ENCODE measurements at places on chromosomes 13 and 19.

DNA sequence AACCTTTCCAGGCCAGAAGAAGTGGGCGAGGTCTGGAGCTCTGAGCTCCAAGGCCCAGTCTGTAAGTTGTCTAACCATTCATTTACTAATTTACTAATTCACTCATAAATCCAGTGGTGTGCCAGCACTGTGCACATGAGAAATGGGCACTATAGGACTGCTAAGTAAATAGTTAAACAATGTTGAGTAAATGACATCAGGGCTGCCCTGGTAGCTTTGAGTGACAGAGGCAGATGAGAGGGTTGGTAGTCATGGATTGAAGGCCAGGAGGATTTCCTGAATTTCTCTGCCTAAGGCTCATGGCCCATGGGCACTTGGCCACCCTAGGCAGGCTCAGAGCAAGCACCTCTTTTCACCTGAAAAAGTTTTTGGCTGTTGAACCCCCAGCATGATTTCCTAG is 216.9 kb upstream of the RXFP2 start:
- DNase-seq: no peak

DNA sequence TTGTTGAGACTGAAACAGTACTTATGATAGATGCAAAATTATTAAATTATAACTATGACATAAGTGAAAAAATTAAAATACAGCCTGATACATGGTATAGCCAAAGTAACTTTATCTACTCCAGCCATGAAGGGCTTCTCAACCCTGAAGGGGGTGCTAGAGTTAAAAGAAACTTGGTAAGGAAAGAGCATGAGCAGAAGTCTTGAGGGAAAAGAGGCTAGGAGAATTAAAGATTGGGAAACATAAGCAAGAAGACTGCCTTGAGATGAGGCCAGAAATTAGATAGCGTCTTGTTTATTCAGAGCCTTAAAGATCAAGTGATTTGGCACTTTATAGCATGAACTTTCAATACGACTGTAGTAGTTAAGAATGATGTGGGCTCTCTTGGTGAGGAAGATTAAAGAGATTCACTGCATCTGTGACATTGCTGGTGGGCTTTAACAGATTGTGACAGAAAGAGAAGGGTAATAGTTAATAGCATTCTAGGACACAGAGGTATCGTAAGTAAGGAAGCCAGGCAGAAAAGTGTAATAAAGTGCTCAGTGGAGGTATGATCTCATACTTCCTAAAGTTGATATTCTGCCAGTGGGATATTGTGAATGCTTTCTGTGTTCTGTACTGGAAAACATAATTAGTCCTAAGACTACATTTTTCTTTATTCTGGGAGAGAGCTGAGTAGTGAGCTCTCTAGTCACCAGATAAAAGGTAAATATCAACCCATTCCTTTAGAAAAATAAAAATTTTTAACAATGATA is 385.4 kb upstream of the PRR20A start:
- no peak for DNase-seq

DNA sequence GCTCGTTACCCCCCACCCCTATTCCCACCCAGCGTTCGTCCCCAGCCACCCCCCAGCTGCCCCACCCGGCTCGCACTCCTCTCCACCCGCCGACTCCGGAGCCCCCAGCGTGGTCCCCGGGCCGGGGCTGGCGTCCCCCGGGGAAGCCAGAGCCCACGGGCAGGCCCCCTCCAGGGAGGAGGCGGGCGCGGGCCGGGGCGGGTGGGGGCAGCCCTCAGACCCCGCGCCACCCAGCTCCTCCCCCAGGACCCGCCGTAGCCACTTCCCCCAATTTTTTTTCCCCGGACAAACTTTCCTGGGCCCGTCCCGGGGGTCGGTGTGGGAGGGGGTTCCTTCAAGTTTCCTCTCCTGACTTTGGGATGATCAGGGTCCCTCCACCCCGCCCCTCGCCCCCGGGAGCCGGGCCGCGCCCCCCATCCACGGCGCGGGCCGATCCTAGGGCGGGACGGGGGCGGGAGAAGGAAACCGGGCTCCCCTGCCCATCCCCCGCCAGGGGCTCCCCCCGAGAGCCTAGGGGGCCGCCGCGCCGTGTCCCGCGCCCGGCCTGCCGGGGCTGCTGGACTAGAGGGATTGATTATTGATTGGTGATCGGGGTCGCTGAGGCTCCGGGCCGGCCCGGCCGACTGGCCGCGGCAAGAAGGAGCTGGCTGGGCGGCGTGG is 927 bp upstream of the TSHZ3 start:
- no peak for DNase-seq

- DNase-seq: no peak
Observed at GRCh38 chr19:54573330-54573872, at the start of gene LILRA2. LILRA2 (plus strand) TSS chr19:54573790; CDS start chr19:54573879, 89 bp downstream.

GRCh38 chr13:80821466-80821865 is 480.5 kb upstream of the SPRY2 start:
- DNase-seq: no peak

- DNase-seq: no peak
Observed at GRCh38 chr19:9828551-9829063, 889 bp downstream of the UBL5 start.

DNA sequence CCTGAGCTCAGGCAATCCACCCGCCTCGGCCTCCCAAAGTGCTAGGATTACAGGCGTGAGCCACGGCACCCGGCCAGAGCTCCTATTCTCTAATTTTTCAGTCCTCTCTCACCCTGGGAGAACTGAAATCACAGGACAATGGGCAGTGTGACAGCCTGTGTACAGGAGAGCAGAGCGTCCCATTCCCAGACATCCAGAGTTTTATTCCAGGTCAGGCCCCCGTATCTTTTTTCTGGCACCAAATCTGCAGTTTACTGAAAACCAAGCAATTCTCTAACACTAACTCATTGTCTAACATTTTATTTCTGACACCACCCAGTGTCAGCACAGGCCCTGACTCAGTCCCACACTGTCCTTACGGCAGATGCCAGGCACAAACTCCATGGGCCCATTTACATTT is 6.7 kb downstream of the ZNF708 start:
- DNase-seq: no peak

GRCh38 chr19:3055741-3056416 is 6.4 kb downstream of the TLE5 start:
- peak; percentile 55 for DNase-seq

All from WTC11 (cell line).